Stimulated activated naive CD8-positive, alpha-beta T cell treated with anti-CD3 and anti-CD28 coated beads, Interleukin-15, Interleukin-2, amounts not matched to agents 100 U/mL and 50 U/mL, for 24 hours (primary cell): ENCODE measurements at places on chromosomes 2 and 18.

DNA sequence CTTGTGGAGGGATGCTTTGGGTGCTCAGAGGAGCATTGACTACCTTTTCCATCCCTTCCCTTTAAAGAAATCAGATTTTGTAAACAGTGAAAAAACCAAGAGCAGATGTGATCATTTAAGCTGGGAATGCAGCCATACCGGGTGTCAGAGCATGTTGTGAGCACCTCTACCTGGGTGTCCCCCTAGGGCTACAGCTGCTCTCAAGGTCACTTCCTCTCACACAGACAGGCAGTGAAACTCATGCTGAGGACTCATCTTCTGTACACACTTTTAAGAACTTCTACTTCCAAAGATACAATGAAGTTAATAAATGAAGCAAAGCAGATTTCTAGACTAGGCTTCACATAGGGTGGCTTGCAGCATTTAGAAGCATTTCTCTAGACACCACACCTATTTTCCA lies 48.4 kb upstream of the FRZB start:
- no peak for DNase-seq

GRCh38 chr2:228658998-228659397 lies 477.5 kb upstream of the SPHKAP start:
- no peak for DNase-seq

- no peak for DNase-seq
These were observed 22.1 kb downstream of the B3GNT2 start for GRCh38 chr2:62217970-62218369.

- DNase-seq: no peak
These were observed 104.2 kb downstream of the TGIF1 start for GRCh38 chr18:3554091-3554601.

DNA sequence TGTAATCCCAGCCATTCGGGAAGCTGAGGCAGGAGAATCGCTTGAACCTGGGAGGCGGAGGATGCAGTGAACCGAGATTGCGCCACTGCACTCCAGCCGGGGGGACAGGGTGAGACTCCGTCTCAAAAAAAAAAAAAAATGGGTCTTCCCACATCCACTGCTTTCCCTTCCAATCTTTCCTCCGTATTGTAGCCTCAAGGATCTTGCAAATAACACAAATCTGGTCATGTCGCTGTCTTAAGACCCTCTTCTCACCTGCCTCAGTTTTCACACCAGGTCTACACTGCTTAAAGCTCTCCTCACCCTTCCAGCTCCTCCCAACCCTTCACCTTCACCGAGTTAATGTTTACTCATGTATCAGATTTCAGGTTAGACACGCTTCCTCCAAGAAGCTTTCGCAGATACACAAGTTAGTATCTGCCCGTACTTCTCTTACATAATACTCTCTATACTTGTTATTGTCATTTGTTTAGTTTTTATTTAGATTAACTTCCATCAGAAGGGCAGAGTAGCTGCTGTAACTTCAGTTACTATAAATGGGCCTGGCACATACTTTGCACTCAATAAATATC lies 1.5 kb downstream of the IER3IP1 start:
- DNase-seq: no peak

DNA sequence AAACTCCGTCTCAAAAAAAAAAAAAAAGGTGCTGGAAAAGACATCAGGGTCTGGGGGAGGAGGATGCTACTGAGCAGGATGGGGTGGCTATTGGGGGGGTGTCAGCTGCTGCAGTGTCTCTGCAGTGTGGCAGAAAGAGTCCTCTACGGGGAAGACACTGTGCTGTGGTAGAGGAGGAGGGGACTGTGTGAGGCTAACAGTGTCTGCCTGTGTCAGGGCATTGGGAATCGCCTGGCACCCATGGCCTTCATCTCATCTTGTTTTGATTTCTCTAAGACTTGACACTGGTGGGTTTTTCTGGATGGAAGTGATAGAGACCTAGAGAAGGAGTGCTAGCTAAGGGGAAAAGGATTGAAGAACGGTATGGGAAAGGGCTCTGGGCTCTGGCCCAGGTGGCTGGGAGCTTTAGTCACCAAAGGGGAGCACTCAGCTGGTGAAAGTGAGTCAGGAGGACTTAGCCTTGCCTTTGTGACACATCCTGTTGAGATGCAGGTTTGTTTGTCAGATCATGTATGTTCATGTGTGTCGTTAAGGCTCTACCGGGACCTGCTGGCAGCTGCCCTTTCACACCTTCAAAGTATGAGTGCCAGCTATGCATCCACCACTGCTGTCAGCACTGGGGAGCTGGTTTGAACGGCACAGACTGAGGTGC lies 58.0 kb downstream of the FARP2 start:
- no peak for DNase-seq

GRCh38 chr18:36297417-36298125 lies at the start of gene FHOD3:
TSS of gene FHOD3 (plus strand) at chr18:36297713. CDS start at chr18:36297836, 123 bp downstream.
- DNase-seq: peak; percentile 14

- no peak for DNase-seq
These were observed 849 bp upstream of the CYP27C1 start for GRCh38 chr2:127220768-127221527.

GRCh38 chr18:39199231-39199855 lies 1633.7 kb upstream of the CELF4 start:
- no peak for DNase-seq
